HEK293T (cell line): ENCODE measurements at places on chromosomes 7 and 10.

- no peak for DNase-seq
Measured at GRCh38 chr7:127437241-127437640, 44.7 kb upstream of the ZNF800 start.

DNA sequence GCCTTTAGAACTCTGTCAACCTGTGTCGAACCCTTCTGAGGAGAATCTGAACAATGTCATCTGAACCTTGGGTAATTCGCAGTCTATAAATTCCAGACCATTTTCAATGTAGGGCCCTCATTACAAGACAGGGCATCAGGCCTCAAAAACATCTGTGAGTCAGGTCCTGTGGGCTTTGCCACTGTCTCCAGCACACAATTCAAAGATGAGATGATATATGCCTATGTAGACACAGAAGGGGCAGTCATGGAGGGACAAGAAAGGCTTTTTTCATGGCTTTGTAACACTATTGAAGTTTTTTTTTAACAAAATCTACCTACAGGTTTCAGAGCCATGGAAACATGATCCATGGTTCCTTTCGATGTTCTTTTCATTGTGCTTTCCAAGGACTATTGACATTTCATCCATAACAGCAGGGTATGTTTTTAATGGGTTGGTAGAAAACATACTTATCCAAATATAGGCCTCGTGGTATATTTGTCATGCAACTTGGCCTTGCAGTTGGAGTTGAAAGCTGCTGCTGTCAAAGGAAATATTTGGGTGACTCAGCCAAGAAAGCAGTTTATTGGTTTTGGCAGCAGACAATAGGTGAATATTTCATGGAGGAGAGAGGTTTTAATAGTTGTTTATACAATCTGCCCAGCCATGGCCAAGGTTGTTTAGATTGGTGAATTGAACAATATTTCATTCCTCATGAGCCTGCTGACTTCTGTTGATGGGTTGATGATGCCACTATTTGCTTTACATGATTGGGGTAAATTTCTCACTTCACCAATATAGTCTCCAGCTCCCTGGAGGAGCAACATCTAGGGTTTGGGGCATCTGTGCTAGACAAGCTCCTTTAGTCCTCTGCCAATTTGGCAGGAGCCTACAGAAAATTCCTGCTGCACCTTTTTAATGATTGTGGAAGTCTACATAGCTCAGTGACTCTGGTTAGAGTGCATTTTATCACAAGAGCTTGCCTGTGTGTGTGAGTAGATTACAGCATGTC, 158.4 kb upstream of the TMEM72 start:
- no peak for DNase-seq

GRCh38 chr7:139393621-139394211, 34.0 kb downstream of the LUC7L2 start:
- DNase-seq: no peak

- DNase-seq: no peak
Measured at GRCh38 chr10:80582286-80582960, 44.7 kb downstream of the SH2D4B start.

DNA sequence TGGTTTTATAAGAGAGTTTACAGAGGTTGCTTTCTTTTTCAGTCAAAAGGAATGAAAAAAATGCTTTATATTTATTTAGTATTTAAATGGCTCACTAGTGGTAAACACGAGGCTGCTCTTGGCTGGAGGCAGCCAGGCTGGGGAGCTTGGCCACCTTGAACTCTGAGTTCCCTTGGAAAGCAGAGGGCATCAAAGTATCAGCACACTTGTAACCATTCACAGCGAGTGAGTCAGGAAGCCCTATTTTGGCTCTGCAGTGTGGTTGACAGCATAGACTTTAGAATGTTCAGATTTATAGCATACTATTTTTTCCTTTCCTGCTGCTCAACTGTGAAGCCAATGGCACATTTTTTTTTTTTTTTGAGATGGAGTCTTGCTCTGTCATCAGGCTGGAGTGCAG, 51.6 kb downstream of the CYCS start:
- no peak for DNase-seq

DNA sequence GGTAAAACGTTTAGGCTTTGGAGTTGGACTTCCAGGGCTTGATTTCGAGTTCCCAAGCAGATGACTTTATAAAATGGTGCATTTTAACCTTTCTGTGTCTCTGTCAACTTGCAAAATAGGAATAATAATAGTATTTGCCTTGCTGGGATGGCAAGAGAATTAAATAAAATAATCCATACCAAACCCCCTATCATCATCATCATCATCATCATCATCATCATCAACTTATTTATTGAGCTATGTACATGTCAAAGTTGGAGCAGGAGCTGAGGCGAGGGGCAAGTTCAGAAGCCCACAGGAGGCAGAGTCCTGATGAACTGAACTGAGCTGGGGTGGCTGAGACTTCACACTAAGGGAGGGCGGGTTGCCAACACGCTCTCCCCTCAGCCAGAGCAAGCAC, 51.7 kb upstream of the KCNMA1 start:
- no peak for DNase-seq

- no peak for DNase-seq
Measured at GRCh38 chr7:147915781-147916180, 674.8 kb upstream of the C7orf33 start.

- no peak for DNase-seq
Measured at GRCh38 chr10:80410122-80410521, 1.8 kb downstream of the PRXL2A start.

DNA sequence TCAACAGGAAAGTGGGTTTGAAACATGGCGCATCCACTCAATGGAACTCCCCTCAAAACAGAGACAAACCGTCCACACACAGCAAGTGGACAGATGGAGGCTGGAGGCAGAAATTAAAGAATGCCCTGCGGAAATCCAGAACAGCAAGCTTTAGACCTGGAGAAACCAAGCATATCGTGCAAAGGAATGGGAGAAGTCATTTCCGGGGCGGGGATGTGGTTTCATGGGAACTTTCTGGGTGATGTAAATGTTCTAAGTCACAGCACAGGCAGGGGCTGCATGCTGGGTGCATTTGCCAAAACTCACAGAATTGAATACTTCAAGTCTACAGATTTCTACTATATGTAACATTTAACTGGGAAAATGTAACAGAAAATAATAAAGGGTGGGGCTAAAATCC, 213.0 kb downstream of the PTPRN2 start:
- DNase-seq: no peak

DNA sequence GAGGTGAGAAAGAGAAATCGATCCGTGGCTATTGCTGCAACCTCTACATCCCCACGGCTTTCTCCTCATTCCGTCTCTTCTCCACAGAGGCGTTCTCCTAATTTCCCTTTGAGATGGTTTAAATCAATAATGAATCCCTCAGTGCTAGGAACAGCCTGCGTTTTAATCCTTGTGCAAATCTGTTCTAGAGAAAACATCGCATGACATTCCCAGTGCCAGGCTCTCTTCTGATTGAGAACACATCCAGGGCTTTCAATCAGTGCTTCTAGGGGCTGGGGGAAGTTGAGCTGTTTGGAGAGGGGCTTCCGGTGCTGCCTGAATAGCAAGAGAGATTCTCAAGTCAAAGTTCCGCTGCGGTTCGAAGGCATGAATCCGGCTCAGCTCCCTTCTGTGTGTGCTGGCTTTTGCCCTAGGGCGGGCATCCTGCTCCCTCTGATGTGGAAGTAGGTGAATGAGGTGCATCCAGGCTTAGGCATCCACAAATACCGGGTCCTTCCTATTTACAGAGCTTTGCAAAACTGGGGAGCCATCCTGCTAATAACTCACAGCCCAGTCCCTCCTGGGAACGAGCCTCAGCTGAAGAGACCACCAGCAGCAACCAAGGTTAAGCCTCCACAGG, 62.8 kb downstream of the CHST15 start:
- DNase-seq: no peak

- DNase-seq: no peak
Measured at GRCh38 chr10:84007482-84007881, 131.8 kb upstream of the GHITM start.

- DNase-seq: no peak
Measured at GRCh38 chr10:89861584-89862301, 160.4 kb downstream of the KIF20B start.

DNA sequence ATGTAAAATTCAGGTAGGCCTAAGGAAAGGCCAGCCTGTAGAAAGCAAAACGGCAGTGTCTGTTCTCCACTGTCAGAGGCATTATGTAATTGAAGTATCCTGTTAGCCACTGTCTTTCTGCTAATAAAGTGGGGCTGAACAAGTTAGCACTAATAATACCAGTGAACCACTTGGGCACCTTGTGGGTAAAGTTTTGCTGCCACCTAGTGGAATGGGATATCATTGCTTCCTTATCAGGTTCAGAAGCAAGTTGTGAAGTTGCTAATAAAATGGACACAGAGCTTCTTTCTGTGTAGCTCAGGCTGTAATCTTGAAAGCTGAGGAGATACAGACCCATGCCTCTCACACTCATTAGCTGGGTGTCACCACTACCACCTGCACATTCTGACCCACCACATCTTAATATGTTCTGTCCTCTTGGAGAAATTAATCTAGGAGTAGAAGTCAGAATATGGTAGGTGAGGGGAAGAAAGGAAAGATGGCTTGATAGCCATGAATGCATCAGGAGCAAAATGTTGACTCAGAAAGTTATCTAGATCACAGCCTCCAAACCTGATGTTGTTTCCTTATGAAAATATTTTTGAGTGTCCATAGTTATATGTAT, 175.1 kb downstream of the SEPTIN7 start:
- DNase-seq: peak; percentile 34

DNA sequence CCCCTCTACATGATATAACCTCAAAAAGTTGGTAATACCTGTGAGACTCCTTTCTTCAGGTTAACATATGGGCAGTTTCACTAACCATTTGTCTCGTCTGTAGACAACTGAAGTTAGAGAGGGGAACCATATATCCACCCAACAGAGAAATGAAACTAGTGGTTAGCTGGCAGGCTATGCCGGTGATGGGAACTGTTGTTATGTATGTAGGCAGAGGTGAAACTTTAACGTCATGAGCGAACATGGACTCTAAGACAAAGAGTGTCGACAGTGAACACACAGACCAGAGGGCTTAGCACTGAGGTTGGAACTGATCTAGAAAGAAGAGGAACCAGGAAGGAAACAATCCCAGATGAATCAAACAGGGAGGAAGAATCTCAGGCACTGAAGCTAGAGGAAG, 112.4 kb downstream of the ELMO1 start:
- DNase-seq: no peak

GRCh38 chr7:126791306-126791705, 461.4 kb downstream of the GRM8 start:
- DNase-seq: no peak

- no peak for DNase-seq
Measured at GRCh38 chr10:14860791-14861190, 17.9 kb upstream of the SUV39H2 start.

GRCh38 chr10:49089152-49089551, 26.2 kb downstream of the VSTM4 start:
- DNase-seq: no peak

GRCh38 chr10:86523348-86523747, 1.8 kb upstream of the WAPL start:
- no peak for DNase-seq

DNA sequence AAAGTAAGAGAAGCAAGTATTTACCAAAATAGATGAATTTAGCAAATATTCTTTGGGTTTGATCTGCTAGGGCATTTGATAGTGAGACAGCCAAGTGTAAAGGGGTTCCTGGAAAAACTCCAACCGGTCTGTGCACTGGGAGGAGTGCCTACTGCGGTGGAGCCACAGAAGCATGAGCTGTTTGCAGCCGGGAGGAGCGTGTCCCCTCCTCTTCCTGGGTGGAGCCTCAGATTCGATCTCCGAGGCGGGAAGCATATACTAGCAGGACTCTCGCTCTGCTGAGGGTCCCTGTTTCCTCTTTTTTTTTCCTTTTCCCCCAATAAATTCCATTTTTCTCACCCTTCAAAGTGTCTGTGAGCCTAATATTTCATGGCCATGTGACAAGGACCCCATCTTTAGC, 45.1 kb upstream of the MET start:
- DNase-seq: no peak

DNA sequence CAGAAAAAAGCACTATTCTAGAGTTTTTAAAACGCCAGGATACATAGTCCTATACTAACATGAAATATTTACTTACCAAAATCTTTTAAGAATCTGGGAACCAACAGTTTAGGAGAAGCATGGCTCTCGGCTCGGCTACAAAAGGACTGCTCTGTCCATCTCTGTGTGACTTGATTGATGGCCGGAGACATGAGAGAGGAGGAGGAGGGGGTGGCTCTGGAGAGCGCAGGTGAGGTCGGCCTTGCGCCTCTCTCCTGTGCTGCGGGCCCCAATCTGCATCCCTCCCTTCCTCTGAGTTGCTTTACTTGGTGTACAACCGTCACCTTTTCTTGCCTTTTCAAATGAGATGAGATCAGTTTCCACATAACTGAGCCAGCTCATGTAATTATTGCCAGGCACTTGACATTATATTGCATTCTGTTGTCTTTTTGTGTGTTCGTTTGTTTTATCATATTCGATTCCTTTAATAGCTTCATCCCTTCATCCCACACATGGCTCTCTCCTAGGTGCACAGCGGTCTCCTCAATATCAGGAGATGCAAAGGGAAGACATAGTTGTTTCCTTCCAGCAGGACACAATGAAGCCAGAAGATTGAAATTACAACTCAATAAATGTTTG, 87.8 kb upstream of the KLF6 start:
- no peak for DNase-seq

GRCh38 chr7:99806839-99807478, 20.9 kb upstream of the CYP3A43 start:
- no peak for DNase-seq

DNA sequence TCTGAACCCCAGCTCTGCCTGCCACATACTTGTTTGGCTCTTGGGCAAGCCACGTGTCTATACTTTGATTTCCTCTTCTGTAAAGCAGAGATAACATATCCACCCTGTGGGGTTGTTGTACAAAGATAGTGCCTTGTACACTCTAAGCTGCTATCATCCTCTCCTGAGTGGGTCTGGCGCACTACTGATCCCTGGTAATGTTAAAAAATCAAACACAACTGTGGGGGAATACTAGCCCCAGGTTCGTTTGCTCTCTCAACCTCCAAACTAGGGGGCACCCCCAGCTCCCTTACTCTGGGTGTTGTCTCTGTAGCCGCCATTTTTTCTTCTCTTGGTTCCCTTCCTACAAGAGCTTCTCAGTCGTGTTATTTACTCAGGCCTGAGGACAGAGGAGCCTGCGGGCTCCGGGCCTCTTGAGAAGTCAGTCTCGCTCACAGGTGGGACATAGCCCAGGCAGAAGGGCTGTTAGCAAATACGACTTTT, 1.0 kb downstream of the POLM start:
- no peak for DNase-seq

GRCh38 chr10:23694446-23694920, 255.6 kb downstream of the OTUD1 start:
- peak; percentile 16 for DNase-seq

DNA sequence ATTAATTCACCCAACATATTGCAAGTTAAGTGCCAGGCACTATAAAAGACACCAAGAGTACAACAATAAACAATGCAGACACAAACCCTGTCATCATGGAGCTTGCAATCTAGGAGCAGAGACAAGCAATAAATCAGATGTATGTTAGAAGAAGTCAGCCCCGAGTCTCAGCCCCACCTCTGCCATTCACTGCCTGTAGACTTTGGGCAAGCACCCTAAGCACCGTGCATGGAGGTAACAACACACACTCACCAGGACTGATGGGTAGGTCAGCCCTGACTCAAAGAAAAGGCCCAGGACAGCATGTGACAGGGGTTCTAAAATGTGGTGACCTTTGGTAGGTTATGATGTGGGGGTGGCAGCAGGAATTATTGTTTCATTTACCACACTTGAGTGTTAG, 49.3 kb upstream of the PLEKHA1 start:
- DNase-seq: no peak
